ENCODE measurements at places on chromosomes 7 and 10.

DNA sequence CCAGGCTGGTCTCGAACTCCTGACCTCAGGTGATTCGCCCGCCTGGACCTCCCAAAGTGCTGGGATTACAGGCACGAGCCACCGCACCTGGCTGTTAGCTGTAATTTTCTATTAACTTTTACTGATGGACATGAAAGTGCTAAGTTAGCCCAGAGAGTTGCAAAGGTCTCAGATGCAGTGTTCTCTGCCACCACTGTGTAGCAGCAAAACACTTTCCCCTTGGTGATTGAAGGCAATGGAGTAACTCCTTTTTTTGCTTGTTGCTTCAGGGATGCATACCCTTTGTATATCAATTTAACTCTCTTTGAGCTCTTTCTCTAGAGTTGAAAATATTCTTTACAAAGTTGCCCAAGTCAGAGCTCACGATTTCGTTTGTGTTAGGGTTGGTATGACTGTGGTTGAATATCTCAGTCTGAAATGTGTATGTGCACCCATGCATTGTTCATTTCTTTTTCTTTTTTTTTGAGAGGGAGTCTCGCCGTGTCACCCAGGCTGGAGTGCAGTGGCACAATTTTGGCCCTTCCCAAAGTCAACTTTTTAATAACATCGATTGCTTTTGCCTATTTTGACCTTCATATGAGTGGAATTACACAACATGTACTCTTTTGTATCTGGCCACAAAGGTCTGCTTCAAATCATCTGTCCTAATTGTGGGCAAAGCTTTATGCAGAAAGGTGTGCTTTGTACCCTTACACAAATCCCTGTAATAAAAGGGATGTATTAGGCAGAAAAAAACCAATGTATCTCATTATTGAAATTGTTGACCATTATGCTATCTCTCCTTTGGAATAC lies 52.6 kb downstream of the GTF2I start:
- no peak for DNase-seq

DNA sequence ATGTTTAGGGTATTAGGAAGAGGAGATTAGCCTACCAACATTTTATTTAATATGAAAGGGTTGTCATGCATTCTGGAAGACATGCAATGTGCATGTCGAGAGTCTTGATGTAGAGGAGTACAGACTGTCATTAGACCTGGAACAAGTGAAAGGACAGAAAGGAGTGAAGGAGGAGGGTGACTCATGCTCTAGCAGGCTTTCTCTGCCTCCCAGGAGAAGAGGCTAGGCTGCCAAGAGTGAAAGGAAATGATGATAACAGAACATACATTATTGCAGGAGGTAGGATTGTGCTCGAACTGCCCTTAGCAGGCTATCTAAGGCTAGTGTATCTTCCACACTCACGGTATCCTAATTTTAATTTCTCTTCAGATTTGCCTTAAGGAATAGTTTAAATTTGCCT lies 228.8 kb downstream of the EXOC4 start:
- no peak for DNase-seq

- DNase-seq = no peak
These were observed 134.2 kb downstream of the SND1 start for GRCh38 chr7:127786184-127786583.

DNA sequence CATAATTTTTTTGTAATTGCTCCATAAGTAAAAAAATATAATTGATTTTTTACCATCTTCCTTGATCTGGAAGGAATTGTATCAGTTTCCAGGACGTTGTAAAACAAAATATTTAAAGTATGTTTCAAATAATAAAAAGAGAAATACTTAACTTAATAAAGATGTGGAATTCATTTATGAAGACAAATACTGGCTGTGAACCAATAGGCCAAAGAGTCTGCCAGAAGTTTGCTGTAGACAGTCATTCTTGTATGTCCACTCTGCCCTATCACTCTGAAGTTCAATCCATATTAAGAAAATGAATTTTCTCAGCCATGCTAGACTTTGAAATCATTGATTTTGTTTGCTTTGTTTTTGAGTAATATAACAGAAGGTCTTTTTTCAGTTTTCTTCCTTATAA lies 256.4 kb downstream of the TRIL start:
- DNase-seq = no peak

DNA sequence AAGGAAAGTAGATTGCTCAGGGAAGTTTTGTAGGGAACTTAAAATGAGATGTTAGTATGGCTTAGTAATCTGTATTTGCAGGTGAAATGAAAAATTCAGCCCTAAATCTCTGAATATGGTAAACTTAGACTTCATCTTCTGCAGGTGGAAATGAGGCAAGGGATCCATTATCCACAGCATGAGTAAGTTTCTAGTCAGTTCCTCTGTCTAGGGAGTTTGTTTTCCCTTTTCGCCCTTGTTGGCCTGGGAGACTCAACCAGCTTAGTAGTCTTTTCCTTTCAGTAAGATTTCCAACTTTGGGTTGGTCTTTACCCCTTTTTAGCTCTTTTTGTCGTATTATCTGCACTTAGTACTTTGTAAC lies 65.6 kb downstream of the ZEB1 start:
- DNase-seq = no peak

- DNase-seq = no peak
These were observed 54.6 kb upstream of the NCAPG2 start for GRCh38 chr7:158759245-158759614.

- DNase-seq = no peak
These were observed 33.1 kb downstream of the HBP1 start for GRCh38 chr7:107201795-107202450.

- DNase-seq = no peak
These were observed 60.4 kb upstream of the INSIG1 start for GRCh38 chr7:155237297-155237696.

DNA sequence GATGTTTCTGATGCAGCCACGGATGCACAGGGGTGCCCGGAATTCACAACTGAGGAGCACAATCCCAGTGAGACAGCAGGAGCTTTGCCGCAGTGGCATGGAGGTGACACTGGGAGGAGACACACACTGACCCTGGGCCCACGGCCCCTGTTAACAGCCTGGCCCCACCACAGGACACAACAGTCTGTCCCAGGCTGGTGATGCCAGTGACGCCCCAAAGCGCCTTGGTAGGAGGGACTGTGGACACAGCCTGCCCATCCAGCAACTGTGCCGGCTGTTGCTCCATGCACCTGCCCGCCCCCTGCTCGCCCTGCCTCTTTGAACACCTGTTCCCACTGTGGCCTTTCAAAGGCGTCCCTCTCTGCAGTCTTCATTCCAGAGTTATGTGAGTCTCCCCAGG lies 49.8 kb downstream of the KLF6 start:
- DNase-seq = no peak

DNA sequence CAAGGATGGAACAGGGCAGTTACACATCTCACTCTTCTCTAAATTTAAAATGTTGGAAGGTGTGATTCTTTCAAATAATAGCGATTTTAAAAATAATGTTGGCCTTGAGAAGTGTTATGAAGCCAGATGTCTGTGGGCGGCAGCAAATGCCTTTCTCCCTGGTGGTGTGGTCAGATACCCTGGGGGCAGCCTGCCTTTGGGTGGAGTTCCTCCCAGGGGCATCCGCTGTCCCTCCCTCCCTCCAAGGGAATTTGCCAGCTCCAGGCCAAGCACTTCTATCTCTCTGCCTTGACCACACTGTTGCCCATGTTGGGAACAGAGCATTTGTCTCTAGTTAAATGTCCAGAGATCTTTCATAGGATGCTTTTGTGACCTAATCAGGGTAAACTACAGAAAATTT lies 121.4 kb downstream of the POU6F2 start:
- no peak for DNase-seq

DNA sequence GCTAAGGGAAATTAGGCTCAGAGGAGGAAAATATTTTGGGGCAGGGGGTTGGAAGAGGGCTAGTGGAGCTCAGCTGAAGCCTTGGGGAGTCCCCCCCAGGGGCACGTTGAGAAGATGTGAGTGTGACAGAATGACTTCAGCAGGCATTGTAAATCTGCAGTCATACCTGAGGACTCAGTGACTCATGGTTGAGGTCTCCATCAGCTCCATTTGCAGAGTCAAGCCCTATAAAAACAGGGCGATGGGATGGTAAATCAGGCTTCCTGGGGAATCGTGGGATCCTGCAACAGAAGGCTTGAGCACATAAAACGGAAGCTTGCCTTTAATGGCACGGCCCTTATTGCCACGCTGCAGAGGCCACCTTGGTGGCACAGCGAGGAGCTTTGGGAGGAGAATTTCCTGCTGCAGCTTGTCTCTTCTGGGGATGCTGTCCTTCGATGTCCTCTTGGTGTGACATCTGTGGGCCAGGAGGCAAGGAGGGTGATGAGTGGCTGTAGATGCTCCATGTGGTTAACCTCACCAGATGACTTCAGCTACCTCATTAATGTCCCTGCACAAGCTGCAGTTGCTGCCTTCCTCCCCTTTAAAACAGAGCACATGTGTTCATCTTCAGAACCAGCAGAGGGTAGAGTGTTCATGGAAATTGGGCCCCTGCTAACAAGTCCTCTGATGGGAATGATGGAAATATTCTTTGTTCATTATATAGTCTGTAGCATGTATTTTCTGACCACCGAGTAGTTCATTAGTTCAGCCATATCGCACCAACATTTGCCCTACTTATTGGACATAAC lies 285.9 kb downstream of the LRMDA start:
- no peak for DNase-seq

DNA sequence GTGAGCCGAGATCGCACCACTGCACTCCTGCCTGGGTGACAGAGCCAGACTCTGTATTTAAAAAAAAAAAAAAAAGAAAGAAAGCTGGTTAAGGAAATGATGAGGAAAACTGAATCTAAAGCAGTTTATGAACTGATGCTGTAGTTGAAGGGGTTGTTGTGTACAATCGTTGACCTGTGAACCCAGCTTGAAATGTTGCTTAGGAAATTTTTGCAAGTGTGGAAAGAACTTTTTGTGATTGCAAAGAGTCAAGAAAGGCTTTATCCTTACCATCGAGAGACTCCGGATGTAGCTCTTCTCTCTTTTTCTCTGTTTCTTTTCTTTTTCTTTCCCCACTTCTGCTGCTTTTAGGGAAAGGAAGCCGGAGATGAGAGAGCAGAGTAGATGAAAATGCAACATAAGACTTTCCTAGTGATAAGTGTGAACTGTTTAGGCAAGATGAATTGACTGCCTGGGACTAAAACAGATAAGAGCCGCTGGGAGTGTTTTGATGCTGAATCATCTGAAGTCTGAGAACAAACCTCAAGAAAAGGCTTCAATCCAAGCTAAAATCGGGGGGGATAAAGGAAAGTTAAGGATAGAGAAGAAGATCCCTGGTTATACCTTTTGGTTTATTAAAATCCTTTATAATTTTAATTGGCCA lies 69.0 kb downstream of the TAF3 start:
- no peak for DNase-seq

DNA sequence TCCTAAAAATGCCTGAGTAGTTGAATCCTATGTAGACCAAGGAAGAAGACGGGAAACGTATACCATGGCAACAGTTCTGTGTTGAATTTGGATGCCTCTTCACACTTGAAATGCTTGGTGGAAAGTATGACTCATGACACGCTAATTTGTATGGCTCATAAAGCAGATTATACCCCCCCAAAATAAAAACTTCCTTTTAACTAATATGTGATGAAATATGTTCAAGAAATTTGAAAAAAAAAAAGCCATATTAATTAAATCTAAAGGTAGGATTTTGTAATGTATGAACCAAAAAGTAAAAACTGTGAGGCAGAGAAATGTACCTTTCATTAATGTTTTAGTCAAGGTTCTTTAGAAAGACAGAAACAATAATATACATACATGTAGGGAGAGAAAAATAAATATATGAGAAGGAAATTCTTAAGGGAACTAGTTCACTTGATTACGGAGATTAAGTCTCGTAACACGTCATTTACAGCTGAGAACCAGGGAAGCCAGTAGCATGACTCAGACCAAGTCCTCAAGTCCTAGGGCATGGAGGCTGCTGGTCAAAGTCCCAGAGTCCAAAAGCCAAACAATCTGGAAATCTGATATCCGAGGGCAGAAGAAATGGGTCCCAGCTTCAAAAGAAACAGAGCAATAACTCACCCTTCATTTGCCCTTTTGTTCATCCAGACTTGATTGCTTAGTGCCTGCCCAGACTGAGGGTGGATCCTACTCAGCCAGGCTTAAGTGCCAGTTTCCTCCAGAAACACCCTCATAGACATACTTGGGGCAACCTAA lies 485.1 kb downstream of the SEMA3D start:
- no peak for DNase-seq

GRCh38 chr7:30649717-30650420 lies 32.4 kb downstream of the CRHR2 start:
- DNase-seq = no peak

GRCh38 chr7:141359740-141360415 lies 191.3 kb upstream of the AGK start:
- DNase-seq = no peak

DNA sequence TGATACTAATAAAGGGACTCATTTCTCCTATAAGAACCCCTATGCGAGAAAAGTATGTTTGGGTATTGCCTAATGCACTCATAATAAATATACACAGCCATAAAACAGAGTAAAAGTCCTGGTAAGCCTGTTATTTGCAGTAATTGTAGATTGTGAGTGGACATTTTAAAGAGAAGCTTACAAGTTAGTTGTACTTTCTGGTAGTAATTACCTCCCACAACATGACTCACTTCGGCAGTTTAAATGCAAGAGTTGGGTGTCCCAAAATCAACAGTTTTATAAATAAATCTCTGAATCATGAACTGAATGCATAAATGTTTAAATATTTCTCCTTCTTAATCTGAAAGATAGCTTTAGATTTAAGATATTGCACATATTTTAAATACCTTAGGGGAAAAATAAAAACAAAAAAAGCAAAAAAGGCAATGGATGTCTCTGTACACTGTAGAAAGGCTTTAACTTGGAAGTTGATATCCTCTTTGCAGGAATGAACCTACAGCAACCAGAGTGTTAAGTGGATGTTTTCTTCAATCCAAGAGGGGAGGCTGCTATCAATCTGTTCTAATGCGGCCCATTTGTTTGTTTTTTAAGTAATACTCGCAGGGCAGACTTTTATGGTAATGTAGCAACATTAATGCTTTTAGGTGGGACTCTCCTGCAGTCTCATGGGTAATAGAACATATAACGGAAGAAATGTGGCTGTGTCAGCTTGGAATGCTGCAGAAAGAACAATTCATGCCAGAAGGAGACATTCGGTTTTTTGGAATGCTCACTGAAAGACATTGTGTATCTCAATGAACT lies 57.3 kb upstream of the ZEB1 start:
- no peak for DNase-seq

DNA sequence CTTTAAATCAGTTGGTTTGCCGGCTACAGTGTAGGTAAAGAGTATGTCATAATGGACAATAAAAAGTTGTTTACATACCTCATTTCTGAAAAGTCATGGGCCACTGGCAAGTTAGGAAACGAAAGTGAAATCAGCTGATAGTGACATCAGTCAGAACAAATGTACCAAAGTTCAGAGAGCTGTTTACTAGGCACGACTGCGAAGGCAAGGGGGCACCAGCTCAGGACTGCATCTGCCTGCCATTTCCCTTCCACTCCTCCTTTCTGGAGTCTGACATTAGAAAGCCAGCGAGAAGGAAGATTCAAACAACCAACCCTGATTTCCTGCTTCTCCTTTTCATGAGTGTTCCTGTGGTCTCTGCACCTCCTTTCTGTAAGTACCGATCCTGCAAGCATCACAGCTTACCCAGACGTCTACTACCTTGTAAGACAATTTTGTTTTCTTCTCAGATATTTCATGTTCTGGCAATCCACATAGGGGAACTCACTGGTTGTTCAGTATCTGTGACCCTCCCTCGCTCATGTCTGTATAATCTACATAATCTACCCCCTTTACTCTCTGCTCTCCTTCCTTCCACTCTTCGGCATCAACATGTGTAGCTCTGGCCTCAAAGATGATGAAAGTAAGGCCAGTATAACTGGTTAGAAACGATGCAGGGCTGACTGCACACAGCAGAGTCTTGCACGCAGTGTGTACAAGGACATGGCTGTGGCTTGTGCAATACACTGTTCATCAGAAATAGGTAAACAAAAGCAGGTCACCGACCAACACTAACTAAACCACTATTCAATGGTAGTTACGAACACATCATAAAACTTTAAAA lies at the start of gene TMEM140:
TMEM140 (plus strand) TSS at position 174 of the 823 bp plus-strand sequence. CDS start 16,370 bp downstream, outside the sequence.
- DNase-seq = peak; percentile 44

All from stimulated activated CD8-positive, alpha-beta memory T cell treated with anti-CD3 and anti-CD28 coated beads, Interleukin-15, amount 100 ng/mL, for 4 hours (primary cell).